ENCODE measurements at places on chromosomes 12 and 14.

DNA sequence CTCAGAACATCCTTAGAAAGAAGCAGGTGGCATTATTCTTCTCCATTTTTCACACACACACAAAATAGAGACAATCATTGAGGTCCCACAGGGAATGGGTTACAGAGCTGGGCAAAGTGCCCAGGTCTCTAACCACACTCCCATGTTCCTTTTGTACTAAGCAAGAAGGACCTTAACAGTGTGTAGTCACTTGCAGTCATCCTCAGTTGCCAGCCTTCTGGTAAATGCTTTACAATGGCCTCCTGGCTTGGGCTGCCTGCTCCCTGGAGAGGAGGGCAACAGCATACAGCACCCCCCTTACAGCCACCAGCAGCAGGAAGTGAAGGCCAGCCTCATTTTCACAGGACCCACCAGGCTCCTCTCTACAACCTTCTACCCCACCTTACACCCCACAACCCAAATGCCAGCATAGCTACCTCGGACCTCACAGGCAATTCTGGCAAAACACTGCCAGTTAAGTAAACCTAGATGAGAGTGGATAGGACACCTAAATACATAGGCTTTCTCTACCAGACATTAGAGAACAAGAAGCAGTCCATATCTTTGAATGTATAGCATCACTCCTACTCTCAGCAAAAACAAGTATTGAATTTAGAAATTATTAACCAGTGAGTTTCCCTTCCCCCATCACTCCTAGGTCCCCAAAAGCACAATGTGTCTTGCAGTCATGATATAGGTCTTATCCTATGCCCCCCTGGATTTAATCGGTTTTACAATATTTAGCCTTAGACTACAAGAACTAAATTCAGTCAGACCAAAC lies 88.1 kb downstream of the PPP2R5E start:
- no peak for DNase-seq

DNA sequence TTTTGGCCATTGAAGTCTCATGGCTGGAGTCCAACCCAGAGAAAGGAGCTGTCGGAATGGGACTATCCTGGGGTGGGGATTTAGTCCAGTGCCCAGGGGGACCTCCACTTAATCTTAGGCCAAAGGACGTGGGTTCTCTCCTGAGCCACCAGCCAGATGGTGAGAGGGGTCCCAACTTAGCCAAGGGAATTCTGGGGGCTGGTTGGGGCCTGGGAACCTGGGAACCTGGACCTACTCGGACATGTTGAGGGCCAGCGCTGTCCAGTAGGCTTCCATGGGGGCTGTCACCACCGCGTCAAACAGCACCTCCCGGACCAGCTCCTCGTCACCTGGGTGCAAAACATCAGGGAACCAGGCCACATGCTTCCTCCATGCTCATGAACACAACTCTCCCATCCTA lies 33.4 kb downstream of the LRTM2 start:
- DNase-seq = no peak

DNA sequence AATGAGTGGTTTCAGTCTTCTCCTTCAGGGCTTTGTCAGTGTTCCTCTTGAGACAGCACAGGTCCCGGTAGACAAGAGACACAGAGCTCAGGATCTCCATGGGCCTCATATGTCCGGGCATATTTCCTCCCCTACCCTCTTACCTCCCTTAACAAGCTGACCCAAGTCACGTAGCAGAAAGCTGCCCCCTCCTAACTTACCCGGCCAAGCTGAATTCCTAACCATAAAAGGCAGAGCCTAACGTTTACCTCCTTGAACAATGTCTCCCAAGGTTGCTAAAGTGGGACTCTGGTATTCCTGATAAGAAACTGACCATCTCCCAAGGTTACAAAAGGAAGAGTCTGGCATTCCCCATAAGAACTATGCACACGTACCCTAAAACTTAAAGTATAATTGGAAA lies 182.2 kb upstream of the USP15 start:
- DNase-seq = no peak

DNA sequence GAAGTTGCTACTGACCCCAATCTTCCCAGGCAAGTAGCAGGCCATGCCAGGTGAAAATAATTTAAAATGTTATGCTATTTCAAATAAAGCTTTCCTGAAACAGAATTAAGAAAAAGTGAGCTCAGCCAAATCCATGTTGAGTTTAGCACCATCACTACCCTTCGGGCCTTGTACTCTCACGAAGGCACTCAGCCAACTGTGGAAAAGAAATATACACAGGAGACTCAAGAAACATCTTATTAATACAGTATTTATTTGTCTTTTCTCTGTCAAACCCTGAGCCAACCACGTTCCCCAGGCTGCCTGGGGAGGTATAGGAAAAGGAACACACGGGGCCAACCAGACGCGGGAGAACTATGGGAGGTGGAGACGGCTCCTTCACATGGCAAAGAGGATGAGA lies 10.9 kb downstream of the ATP5MC2 start:
- no peak for DNase-seq

GRCh38 chr12:127723251-127723650 lies 543.7 kb upstream of the TMEM132C start:
- peak; percentile 65 for DNase-seq

- no peak for DNase-seq
Observed at GRCh38 chr14:64238049-64238448, 56.1 kb downstream of the ESR2 start.

DNA sequence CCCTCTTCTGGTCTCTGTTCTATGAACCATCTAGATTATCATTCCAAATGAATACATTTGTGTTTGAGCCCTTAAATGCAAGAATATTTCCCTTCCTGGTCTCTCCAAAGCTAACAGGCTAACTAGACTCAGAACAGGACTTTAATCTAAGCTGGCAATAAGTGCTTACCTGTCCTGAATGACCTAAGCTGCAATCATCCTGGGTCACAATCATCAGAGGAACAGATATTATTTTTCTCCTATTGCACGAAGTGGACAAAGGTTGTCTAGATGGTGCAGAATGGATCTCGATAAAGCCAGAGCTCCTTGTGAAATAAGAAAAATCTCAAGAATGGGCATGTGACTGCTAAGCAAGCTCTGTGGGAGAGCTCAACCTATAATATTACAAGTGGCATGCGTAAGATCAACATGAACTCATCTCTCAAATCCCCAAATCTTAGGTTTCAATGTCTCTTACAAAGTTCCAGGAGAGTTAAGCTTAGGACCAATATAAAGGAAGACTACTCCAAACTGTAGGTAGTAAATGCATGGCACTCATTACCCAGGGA lies 10.6 kb upstream of the NUMB start:
- DNase-seq = no peak

DNA sequence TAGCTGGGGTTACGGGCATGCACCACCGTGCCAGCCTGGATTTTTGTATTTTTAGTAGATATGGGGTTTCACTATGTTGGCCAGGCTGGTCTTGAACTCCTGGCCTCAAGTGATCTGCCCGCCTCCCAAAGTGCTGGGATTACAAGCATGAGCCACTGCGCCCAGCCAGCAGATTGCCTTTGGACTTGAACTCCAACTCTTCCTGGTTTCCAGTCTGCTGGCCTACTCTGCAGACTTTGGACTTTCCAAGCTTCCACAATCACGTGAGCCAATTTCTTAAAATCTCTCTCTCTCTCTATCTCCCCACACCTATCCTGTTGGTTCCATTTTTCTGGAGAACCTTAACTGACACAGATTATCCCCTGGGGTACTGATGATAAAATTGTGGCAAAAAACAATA lies 55.0 kb downstream of the EMP1 start:
- no peak for DNase-seq

GRCh38 chr14:28373721-28374120 lies 392.9 kb upstream of the FOXG1 start:
- DNase-seq = no peak

- no peak for DNase-seq
Observed at GRCh38 chr14:94571395-94571794, 9.8 kb upstream of the SERPINA5 start.

Data from NCI-H2029 treated with DMSO at 0.1 percent for 48 hours (cell line).